ENCODE measurements at places on chromosomes 1 and 21.

DNA sequence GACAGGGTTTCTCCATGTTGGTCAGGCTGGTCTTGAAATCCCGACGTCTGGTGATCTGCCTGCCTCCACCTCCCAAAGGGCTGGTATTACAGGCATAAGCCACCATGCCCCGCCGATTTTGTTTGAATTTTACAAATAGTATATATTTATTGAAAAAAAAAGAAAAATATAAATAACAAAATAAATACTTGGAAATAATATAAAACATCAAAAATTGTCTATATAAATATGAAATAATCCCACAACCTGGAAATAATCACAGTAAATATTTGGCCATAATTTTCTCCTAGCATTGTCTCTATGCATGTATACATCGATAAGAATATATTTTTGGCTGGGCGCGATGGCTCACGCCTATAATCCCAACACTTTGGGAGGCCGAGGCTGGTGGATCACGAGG lies 2.7 kb upstream of the PLOD1 start:
- no peak for DNase-seq

GRCh38 chr1:239250353-239251035 lies 135.9 kb upstream of the CHRM3 start:
- no peak for DNase-seq

DNA sequence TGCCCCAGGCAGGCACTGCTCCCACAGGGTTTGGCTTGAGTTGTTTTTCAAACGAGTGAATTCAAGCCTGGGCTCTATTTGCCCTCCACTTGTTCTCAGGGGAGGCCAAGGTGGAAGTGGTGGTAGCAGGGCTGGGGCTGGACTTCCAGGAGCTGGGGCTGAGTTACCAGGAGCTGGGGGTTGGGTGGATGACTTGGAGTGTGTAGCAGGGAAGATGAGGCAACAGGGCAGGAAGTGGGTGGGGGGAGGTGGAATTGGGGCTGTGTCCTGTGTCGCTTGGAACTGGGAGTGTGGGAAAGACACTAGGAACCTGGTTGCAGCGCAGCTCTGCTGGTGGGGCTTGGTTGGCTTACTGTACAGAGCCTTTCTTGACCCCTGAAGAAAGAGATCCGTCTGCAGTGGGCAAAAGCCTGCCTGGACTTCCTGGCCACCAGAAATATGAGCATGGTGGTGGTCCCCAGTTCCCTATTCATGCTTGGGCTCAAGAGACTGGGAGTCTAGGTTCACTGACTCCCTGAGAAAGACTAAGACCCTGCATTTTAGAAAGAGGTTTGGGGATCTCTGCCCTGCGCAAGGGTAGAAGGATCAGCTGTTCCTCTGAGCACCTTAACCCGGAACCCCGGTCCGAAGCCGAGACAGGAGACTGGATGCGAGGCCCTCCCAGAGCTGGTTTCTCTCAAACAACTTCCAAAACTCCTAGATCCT lies 3.1 kb downstream of the TFAP2E start:
- no peak for DNase-seq

DNA sequence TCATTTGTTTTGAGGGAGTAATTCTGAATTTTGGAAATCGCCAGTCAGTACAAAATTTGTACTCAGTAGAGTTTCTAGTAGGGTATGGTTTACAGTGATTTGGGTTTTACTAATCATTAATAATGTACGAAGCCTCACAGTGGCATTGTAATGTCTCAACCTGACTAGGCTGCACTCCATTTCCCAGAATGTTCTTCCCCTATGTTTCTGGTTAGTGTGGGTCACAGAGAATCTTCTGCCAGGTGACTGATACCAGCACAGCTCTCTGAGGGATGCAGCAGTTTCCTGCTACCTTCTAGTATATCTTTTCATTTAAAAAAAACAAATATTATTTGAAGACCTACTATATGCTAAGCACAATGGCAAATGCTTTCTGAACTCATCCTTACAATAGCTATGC lies 112.9 kb downstream of the PTPN14 start:
- no peak for DNase-seq

GRCh38 chr1:47776667-47777131 lies 220.5 kb downstream of the TRABD2B start:
- DNase-seq = peak; percentile 41

DNA sequence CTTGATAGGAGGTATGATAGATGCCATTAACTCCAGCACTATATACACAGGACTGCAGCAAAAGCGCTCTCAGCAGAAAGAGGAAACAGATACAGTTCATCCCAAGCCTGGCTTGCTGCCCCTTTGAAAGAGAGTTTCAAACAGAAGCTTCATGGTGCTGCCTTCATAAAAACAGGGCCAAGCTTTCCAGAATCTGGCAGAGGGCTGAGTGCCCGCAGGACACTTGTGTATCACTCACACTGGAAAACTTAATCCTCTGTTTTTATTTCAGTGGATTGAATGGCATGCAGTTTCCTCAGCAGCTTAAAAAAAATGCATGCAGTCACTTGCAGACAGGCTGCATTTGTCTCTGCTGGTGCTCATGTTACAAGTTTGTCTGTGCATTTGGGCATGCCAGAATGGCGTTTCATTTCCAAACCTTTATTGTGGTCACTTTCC lies 40.4 kb downstream of the KCNJ15 start:
- no peak for DNase-seq

- no peak for DNase-seq
These were observed 470.3 kb upstream of the NCAM2 start for GRCh38 chr21:20527731-20528460.

GRCh38 chr1:70672442-70672888 lies 261.4 kb downstream of the CTH start:
- DNase-seq = no peak

GRCh38 chr1:64875101-64875500 lies 91.2 kb downstream of the JAK1 start:
- peak; percentile 88 for DNase-seq

- no peak for DNase-seq
These were observed 6.5 kb downstream of the ZNF672 start for GRCh38 chr1:248844526-248844925.

DNA sequence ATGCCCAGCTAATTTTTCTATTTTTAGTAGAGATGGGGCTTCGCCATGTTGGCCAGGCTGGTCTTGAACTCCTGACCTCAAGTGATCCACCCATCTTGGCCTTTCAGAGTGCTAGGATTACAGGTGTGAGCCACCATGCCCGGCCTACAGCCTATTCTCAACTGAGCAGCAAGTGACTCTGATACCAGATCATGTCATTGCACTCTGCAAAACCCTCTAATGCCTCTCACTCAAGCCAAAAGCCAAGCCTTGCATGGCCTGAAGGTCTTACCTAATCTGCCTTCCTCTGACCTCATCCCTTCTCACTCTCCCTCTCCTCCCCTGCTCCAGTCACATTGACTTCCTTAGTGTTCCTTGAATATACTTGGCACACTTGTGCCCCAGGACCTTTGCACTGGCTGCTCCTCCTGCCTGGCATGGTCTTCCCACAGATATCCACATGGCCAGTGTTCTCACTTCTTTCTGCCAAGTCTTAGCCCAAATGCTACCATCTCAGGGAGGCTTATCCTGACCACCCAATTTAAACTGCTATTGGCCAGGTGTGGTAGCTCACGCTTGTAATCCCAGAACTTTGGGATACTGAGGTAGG lies 8.2 kb upstream of the ASAP3 start:
- no peak for DNase-seq

DNA sequence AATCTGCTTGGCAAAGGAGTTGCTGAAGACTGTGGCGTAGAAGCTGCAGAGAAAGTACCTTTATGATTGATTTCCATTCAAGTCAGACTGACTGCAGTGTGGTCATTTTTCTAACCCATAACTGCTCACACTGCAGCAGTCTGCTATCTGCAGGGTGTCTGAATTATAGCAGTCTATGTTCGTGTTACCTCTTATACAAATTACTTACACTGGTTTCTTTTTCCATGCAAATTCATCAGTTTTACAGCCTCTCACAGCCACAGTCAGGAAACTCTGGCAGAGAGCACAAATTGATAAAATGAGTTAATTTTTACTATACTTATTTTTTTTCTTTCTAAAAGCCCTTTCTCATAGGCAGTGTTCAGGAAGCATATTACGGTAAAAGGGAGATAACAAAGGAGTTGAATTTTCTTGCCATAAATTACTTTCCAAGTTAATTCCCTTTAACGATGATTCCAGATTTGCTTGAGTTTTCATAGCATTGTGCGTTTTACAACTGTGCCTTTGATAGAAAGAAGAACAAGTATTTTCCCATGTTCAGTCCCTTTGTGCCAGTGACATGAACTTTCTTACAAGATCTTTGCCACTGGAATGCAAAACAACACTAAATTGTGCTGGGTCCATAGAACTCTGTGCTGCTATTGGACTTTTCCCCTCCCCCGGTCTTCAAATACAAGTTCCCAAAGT lies 261.5 kb downstream of the NFIA start:
- peak; percentile 81 for DNase-seq

- no peak for DNase-seq
These were observed 21.9 kb downstream of the USP48 start for GRCh38 chr1:21761052-21761451.

- no peak for DNase-seq
These were observed 29.9 kb downstream of the MAP10 start for GRCh38 chr1:232835166-232835565.

DNA sequence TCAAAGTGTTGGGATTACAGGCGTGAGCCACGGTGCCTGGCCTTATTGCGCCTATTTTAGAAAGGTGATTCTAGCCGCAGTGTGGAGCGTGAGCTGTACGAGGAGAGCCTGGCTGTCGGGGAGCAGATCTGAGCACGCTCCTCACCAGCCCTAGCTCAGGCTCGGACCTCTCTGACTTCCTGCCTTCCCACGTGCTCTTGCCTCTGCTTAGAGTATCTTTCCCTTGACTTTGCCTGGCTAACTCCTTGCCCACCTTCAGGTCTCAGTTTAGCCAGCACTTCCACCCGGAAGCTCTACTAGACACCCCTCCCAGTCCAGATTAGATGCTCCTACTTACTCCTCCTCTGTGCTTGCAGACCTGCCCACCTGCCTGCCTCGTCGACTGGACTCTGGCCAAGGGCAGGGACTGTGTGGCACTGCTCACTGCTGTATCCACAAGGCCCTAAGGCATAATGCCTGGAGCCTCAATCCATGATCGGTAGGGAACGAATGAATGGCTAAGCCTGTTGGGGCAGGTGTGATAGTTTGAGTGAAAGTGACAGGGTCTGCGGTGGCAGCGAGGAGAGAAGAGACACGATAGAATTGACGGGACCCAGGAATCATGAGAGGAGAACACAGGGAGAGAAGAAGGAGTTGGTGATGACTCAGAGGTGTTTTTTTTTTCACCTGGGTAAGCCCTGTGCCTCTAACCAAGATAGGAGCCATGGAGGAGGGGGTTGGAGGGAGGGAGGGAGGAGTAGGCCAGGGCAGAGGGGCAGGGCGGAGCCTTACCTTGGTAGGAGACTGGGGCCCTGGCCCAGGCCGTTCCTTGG lies 28.1 kb upstream of the WASF2 start:
- DNase-seq = no peak

DNA sequence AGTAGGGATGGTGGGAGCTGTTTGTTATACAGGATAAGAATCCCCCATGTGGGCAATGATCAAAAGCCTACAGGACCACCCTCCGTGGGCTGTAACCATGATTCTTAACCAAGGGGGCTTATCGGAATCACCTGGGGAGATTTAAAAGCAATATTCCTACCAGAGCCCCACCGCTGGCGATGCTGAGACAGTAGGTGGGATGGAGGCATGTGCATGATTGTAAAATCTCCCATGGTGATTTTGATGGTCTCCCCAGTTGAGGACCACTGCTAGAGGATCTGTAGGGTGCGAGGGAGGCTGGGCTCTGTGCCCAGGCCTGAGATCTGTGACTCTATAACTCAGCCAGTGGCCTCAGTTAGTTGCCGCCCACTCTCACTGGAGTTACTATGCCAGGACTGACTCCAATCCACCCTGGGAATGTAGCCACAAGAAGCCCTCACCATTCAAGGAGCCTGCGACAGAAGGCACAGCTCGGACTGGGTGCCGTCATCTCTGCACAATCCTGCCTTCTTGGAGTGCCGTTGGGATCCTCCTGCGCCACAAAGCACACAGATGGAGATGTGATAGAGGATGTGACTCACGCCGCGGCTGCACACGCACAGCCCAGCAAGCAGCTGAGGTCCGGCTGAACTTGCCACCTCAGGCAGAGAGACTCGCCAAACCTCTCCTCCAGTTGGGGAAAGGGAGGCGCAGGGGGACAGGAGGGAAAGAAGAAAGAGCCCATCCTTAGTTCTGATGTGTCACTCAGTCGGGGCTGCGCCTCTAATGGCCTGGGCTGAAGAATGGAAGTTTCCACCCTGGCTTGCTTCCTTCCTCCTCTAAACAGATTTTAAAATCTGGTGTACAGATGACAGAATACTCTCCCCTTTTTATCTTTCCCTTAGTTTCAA lies 26.5 kb downstream of the AKNAD1 start:
- no peak for DNase-seq

DNA sequence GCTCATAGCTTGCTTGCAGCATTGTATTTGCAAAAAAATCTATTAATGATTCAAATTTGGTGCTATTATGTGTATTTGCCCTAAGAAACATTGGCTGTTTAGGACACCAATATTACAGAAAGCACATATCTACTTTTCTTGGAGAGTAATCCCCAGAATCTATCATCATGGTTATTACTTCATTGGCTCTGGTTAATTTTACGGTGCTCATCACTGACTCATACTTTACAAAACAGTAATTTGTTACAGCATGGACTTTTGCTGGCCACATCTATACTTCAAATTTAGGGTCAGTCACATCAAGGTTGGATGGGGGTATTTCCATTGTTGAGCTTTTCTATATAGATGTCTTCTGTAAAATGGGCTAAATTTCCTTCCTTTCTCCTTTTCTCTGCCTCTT lies 45.7 kb downstream of the SH3GLB1 start:
- no peak for DNase-seq
